Daoy (cell line): ENCODE measurements at places on chromosomes 5 and 9. TPM values are rescaled to one million over a fixed set of nuclear protein-coding genes. Genes with fewer than 3 reads are reported as not detected.

- DNase-seq = no peak
These were observed 387.4 kb upstream of the KIF2A start for GRCh38 chr5:61918611-61919010.

DNA sequence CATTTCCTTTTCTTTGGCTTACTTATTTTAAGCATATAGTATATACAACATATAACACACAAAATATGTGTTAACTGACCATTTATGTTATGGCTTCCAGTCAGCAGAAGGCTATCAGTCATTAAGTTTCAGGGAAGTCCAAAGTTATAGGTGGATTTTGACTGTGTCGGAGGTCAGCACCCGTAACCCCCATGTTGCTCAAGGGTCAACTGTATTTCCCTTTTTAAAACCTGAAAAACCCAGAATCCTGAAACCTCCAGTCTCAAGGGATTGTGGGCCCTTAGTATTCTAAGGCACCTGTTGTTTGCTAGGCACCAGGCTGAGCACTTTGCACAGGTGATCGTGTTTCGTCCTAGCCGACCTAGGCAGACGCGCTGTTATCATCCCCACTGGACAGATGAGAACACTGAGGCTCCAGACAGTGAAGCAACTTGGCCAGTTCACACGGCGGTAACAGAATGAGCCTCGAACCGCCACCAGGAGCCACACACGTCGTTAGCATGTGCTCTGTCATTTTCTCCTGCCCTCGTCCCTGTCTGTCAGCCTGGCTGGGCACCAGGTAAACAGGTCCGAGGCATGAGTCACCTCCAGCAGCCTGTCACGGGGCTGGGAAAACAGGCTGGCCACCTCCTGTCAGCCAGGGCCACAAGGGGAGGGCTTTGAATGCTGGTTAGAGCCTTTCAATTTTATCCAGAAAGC is 39.9 kb downstream of the DUSP1 start:
- DNase-seq = peak; percentile 66

- peak; percentile 1 for DNase-seq
These were observed 11.4 kb downstream of the LRRC8A start for GRCh38 chr9:128893354-128893753.

DNA sequence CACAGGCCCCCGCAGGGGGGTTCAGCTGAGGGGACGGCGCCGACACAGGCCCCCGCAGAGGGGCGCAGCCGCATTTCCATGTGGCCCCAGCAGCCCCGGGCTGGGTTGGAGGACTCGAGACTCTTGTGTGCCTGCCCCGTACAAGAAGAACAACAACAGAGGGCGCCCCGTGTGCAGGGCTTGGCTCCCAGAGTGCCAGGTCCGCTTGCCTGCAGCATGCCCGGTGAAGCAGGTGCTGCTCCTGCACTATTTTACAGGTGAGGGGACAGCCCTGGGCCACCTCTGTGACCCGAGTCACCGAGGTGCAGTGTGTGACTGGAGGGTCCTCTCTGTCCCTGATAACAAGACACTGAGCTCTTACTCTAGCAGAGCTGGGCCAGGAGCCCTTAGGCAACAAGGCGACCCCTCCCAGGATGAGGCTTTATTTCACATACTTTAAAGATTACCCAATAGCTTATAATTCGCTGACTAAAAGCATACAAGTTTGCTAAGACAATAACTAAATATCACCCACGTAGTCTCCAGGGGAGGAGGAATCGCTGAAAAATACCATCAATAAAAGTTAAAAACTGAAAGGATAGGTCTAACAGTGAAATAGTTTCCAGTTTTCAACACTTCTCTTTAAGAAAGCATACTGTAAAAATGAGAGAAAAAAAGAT is 41.7 kb upstream of the SLC9A3 start:
- no peak for DNase-seq

SPINK6 gene
- total RNA-seq = not detected in 2 replicates

GRCh38 chr5:31407921-31408693 is 123.8 kb downstream of the DROSHA start:
- peak; percentile 7 for DNase-seq

- DNase-seq = peak; percentile 72
These were observed 175.6 kb upstream of the NREP start for GRCh38 chr5:111932628-111933027.

DNA sequence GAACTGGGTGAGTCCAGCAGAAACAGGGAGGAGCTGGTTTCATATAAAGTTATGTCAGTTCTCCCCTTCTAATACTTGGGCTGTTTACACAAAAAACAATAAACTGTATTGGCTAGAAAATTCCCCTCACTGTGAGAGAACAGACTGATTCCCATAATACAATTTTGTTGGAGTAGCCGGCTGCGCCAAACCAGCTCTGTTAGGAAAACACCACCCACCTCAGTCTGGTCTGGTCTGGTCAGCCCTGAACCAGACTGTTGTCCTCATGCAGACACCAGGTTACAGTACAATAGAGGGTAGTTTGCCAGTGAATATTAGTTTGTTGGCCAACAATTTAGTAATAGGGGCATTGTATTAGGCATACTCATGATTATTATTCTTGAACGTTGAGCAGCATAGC is 356.4 kb downstream of the EFNA5 start:
- DNase-seq = no peak

- DNase-seq = no peak
These were observed 44.1 kb upstream of the IPPK start for GRCh38 chr9:92714016-92714415.

DNA sequence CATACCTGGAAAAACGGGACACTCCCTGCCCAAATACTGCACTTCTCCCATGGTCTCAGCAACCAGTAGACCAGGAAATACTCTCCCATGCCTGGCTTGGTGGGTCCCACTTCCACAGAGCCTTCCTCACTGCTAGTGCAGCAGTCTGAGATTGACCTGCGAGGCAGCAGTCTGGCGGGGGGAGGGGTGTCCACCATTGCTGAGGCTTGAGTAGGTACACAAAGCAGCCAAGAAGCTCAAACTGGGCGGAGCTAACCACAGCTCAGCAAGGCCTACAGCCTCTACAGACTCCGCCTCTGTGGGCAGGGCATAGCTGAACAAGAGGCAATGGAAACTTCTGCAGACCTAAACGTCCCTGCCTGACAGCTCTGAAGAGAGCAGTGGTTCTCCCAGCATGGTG is 191.5 kb upstream of the FTMT start:
- no peak for DNase-seq

CTXN3 gene
- not detected in 2 replicates for total RNA-seq

GRCh38 chr9:97311798-97312500 is 4.5 kb downstream of the CCDC180 start:
- DNase-seq = no peak

FABP6 gene
- total RNA-seq = 5.7 and 10.7 TPM in 2 replicates

GRCh38 chr9:88418715-88419540 is 30.7 kb downstream of the SPIN1 start:
- peak; percentile 23 for DNase-seq

GRCh38 chr5:138092301-138092700 is 8.5 kb downstream of the WNT8A start:
- no peak for DNase-seq

- DNase-seq = peak; percentile 23
These were observed 535.3 kb downstream of the PDE4D start for GRCh38 chr5:59358005-59358861.

- peak; percentile 93 for DNase-seq
These were observed 61.8 kb downstream of the PFDN1 start for GRCh38 chr5:140240987-140241706.

PHF24 gene
- 0.11 TPM in 1 of 2 replicates, not detected in the other for total RNA-seq

SPINK4 gene
- total RNA-seq = not detected in 2 replicates

PRDM9 gene
- total RNA-seq = not detected in 2 replicates

GRCh38 chr5:27008604-27009539 is 29.5 kb downstream of the CDH9 start:
- no peak for DNase-seq

- no peak for DNase-seq
These were observed 38.1 kb downstream of the DDX31 start for GRCh38 chr9:132631685-132632084.

DNA sequence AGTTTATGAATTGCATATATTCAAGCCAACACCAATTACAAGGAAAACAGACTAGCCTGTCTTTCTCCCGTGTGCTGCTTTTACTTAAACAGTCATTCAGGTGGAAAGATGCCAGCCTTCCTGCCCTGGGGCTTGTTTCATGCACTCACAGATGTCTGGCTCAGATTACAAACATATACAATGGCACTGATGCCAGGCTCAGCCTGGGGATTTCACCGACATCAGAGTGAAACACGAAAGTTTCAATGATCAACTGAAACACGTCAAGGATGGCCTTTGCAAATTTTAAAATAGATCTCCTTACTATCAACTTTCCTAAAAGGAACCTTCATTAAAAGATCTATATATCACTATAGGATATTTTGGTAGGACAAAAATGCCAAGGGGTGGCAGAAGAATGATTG is 1576.5 kb downstream of the EFNA5 start:
- peak; percentile 78 for DNase-seq

GRCh38 chr5:171580502-171581265 is 161.2 kb downstream of the FGF18 start:
- DNase-seq = no peak

C9orf152 gene
- not detected in 2 replicates for total RNA-seq

DNA sequence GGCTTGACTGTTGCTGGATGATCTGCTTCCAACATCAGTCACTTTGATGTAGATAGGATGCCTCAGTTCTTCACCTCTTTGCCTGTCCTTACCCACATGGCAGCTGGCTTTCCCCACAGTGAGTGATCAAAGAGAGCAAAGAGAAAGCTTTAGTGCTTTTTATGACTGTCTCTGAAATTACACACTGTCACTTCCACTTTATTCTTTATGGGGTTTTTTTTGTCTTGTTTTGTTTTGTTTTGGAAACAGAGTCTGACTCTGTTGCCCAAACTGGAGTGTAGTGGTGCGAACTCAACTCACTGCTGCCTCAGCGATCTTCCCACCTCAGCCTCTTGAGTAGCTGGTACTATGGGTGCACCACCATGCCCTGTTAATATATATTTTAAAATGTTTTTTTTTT is 32.4 kb upstream of the C5orf24 start:
- DNase-seq = no peak

AIF1L gene
- 3.5 and 5.2 TPM in 2 replicates for total RNA-seq

GRCh38 chr5:147072622-147073021 is 162.2 kb upstream of the STK32A start:
- DNase-seq = no peak

- peak; percentile 72 for DNase-seq
These were observed 25.7 kb downstream of the UTP15 start for GRCh38 chr5:73591102-73591695.

DNA sequence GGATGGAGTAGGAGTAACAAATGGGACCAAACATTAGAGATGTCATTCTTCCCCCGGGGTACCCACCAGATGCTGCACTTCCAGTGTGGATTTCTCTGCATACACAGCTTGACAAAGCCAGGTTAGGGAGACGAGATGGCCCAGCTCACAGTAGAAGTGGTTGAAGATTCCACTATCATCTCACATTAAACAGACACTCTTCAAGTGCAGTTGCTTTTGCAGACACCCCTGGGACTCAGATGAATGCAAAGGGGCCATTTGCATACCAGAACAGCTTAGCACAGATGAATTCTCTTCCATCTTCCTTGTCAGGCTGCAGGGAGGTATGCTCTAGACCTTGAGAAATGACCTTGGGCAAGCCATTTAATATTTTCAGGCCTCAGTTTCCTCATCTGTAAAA is 12.6 kb upstream of the C5orf58 start:
- DNase-seq = no peak

DNA sequence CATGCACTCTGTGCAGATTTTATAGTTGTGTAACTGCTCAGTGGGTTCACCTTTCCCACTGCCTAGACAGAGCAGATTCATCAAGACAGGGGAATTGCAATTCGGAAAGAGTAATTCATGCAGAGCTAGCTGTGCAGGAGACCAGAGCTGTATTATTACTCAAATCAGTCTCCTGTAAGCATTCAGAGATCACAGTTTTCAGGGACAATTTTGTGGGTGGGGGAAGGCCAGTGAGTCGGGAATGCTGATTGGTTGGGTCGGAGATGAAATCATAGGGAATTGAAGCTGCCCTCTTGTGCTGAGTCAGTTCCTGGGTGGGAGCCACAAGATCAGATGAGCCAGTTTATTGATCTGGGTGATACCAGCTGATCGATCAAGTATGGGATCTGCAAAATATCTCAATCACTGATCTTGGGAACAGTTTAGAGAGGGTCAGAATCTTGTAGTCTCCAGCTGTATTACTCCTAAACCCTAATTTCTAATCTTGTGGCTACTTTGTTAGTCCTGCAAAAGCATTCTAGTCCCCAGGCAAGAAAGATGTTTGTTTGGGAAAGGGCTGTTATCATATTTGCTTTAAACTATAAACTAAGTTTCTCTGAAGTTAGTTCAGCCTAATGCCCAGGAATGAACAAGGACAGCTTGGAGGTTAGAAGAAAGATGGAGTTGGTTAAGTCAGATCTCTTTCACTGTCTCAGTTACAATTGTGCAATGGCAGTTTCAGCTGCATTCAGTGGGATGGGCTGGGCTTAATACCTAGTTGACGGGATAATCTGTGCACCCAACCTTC is 12.7 kb upstream of the SVEP1 start:
- peak; percentile 14 for DNase-seq

DNA sequence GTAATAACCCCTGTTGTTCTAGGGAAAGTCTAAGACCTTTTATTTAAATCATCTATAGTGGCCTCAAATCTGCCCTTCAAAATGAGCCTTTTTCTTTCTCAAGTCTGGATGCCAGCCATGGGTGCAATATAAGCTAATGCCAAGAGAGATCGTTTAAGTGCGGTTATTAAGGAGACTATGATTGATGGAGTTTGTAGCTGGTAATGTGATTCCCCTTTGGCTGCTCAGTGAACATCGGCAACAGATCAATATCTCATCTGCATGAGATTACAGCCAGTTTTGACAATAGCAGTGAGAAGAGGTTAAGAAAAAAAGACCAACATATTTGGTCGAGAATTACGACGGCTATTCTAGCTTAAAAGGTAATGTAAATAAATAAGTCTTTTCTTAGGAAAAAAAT is 1049.4 kb upstream of the NUDT12 start:
- no peak for DNase-seq

GRCh38 chr9:33210006-33210715 is 29.8 kb upstream of the SPINK4 start:
- no peak for DNase-seq

DNA sequence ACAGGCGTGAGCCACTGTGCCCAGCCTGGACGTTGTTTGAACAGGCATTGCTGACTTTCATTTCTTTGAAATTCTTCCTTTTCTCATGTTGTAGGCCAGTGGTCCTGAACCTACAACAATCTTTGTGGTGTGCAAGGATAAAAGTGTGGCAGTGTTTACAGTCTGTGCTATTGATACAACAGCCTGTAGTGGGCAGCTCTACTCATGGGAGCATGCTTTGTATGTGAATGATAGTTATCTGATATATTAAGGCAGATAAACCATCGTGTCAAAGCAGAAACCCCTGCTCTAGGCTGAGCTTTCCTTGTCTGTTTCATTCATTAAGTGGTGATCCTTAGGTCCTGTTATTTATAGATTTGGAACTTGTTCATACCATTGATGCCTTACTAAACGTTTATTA is 42.6 kb downstream of the CSNK1G3 start:
- no peak for DNase-seq

DNA sequence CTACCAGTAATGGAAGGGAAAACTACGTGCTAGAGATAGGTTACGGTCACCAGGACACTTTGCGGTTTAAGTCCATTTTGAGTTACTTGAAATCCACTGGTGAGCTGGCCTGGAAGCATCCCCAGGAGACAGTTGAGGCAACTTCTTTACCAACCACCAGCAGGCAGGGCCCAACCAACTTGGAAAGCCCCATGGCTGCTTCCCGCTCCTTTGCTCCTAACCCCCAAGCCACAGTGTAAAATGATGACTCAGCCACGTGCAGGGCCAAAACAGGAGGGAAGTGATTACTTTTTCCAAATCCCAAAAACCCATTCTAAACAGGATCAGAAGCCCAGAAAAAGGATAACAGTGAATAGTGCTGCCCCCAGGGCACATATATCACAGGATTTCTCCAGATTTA is 87.4 kb downstream of the PAX5 start:
- peak; percentile 89 for DNase-seq

GOLGA2 gene
- 76.5 and 85.5 TPM in 2 replicates for total RNA-seq

LECT2 gene
- total RNA-seq = not detected in 2 replicates

WNT8A gene
- not detected in 2 replicates for total RNA-seq

SYK gene
- 9.4 and 10.0 TPM in 2 replicates for total RNA-seq
